Thymus (tissue), 14 donors: ENCODE measurements at places on chromosomes 11 and 22.

GRCh38 chr22:23574877-23575276 is 5.2 kb downstream of the IGLL1 start:
- DNase-seq: no peak

- no peak for DNase-seq
Measured at GRCh38 chr11:119982517-119983239, 155.2 kb downstream of the TRIM29 start.

GRCh38 chr11:103547024-103547423 is 437.8 kb downstream of the DYNC2H1 start:
- no peak for DNase-seq

GRCh38 chr11:11580841-11581411 is 40.9 kb downstream of the GALNT18 start:
- no peak for DNase-seq

- DNase-seq: no peak
Measured at GRCh38 chr11:83069441-83070043, 2.2 kb downstream of the RAB30 start.

DNA sequence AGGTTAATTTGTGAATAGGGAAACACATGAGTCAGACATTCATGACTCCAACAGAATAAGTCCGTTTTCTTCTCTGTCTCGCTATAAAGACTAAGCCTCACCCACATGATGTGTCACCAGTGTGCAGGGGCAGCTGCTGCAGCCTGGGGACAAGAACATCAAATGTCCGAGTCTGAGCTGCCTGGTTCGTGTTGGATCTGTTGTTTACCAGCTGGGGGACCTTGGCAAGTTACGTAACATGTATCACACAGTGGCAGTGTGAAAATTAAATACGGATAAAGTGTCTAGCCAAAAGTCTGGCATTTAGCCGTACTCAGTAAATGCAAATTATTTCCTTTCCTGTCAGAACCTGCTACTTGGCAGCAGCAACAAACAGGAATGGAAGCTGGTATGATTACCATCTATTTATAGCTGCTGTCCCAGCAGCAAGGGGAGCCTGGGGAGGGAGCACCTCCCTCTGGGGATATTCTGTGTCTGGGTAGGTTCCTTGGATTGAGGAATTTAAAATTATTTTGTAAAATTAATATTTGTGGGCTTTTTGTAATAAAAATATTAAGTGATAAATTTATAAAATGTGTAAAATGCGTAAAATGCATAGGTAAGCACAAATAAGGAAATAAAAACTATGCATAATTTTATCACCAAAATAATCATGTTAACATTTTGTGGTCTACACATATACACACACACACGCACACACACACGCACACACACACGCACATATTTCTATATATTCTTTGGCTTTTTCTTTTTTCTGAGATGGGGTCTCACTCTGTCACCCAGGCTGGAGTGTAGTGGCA is 1.3 kb upstream of the CLDN25 start:
- DNase-seq: no peak

DNA sequence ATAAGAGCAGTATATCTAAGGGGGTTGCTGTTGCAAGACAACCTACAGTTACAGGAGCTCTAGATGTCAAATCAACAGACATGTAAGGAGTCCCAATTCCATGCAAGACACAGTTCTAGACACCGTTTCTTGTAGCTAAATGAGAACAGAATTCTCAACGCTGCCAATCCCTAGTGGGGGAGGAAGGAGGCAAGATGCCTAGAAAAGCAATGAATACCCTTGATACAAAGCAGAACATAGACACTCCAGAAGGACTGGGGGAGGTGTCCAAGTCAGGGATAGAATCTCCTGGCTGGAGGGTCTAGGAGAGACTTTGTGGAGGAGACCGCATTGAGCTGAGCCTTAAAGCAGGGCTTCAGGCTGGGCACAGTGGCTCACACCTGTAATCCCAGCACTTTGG is 280.2 kb downstream of the BUD13 start:
- no peak for DNase-seq

DNA sequence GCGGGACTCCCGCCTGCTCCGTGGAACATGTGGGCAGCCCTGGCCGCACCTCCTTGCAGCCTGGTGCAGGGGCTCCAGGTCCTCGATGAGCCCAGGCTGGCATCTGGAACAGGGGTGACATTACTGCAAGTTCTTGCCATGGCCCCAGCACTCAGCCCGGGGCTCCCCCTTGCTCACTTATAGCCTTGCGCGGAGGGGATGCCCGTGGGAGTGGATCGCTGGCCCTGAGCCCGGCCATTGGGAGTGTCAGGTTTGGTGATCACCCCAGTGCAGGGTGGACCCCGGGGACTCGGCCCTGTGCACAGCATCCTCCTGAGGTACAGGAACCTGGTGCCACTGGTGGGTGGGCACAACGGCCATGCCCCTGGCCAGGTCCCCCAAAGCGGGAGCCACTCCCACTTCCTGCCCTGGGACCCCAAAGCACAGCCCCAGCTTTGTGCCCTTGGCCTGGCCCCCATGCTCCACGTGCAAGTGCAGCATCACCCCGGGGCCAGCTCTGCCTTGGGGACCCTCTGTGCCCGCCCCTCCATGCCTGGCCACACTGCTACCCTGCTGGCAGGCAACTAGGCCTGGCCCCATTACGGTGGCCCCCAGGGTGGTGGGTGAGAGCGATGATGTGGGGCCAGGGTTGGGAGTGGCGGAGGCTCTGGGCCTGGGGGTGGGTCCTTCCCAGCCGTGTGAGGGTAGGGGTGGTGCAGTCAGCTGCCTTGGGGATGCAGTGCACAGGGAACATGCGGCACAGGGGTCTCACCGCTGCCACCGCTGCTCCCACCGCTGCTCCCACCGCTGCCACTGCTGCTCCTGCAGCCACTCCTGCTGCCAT is 439.8 kb downstream of the TBC1D22A start:
- no peak for DNase-seq

DNA sequence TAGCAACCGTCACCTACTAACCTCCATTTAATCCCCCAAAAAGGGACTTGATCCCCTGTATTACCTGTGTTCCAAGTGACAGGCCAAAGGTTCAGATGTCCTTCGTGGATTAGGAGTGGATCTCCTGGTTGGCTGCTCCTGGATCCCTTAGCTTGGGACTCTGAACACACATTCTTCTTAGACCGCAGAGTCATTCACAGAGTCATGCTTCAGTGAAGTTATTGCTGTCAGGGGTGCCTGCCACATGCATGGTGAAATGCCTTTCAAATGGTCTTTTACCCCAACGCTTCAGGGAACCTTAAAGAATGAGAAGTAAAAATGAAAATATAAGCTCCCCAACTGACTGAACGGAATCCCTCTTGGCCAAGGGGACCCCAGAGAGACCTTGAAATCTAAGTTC is 49.1 kb downstream of the ADAMTS8 start:
- no peak for DNase-seq

GRCh38 chr11:125088123-125088522 is 23.3 kb downstream of the TMEM218 start:
- no peak for DNase-seq

DNA sequence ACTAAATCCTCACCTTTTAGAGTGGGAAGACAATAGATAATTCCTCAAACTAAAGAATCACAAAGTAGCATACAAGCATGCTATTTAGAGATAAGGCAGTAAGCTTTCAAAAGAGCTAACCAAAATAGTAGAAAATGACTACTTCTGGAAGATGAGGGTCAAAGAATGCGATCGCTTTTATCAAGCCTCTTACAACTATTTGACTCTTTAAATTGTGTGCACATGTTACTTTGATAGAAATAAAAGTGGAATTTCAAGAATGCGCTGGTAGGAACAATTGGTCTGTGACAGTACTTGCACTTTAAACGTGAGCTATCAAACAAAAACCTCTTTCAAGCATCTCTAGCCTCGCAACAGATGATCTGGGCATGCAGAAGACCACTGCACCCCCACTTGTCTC is 97.3 kb downstream of the COMMD9 start:
- DNase-seq: no peak

DNA sequence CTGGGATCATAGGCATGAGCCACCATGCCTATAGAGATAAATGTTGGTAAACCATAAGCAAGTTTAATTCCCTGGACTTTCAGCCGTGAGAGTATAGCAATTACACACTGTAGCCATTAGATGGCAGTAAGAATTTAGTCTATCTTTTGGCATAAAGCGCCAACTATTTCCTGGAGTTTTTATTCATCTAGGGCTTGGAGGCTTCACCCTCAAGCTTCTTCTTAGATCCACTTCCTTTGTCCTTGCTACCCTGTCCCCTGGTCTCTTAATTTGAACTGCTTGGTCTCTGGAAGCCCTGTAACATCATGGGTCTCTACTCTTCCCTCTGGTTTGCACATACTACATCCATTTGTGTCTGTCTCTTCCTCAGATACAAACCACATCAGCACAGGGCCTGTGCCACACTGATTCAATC is 38.2 kb downstream of the OR10A6 start:
- peak; percentile 41 for DNase-seq

DNA sequence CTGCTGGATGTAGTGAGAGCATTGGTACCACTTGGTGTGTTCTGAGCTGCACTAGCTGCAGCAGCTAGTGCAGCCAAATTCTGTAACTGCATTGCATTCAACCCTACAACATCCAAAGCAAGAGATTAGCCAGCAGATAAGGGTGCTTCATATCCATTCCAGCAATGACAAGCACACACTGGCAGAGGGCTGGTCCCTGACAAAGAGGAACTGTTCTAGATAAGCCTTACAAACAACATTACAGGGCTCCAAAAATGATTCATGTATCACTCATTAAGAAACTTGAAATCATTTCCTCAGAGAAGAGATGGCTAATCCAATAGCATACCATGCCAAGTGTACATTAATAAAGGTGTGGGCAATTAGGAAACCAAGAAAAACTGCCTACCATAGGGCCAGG is 28.4 kb upstream of the RAPSN start:
- no peak for DNase-seq

GRCh38 chr11:44269369-44270351 is 40.3 kb downstream of the ALX4 start:
- DNase-seq: no peak

DNA sequence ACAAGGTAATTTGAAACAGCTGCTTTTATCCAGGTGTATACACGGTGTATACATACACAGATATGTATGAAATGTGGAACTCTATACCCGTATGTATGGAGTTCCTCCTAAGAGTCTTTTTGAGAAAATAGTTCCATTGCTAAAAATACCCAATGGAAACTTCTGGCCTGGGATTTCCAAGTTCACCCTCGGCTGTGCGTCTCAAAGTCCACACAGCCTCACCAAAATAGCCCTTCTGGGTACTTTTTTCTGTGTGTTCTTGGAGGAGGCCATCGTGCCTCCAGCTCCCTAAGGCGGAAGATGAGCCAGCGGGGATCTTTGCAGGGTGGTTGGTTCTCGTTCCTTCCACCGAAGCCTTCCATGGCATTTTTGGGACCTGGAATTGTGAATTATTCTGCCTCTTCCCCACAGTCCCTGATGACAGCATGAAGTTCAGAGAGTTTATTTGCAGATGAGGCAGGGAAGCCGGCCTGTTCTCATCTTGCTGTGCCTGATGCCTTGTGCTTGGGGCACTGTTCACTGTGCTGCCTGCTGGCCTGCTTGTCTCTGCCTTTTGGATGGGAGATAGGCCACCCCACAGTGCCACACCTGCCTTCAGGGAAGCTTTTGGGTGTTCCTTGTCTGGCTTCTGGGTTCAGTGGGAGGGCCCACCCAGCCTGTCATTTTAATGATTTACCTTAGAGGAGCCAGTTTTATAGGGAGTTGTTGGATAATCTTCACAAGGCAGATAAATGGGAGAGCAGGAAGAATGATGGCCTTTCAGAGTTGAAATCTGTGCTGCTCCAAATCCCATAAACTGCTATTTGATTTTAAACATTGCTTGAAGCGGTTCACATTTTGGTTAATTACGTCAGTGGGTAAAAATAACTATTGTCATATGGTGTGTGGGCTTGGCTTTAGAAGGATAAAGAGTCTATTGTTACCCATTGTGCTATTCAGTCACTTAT is 112.7 kb upstream of the OR4B1 start:
- no peak for DNase-seq

- DNase-seq: no peak
Measured at GRCh38 chr11:41316751-41317150, 142.7 kb downstream of the LRRC4C start.

DNA sequence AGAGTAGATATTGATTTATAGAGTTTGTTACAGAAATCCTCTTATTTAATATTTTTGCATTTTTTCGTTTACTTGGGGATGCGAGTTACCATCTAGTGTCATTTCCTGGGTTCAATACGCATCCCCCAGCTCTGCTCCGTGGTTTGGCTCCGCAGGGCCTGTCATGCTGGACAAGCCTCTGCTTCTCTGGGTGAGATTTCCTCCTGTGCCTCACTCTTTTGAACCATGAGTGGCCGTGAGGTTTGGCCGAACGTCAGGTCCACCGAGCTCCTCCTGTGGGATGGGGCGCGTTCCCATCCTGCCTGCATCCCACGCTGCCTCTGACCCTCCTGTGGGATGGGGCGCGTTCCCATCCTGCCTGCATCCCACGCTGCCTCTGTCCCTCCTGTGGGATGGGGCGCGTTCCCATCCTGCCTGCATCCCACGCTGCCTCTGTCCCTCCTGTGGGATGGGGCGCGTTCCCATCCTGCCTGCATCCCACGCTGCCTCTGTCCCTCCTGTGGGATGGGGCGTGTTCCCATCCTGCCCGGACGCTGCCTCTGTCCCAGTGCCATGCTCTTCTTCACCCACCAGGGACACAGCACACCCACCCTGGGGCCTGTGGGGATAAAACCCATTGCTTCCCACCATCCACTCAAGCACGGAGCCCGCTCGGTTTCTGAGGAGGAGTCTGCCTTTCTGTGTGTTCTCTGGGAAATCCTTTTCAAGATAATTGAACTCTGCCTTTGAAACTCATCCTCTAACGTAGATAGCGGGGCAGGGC is 506.8 kb downstream of the BRD1 start:
- DNase-seq: no peak

DNA sequence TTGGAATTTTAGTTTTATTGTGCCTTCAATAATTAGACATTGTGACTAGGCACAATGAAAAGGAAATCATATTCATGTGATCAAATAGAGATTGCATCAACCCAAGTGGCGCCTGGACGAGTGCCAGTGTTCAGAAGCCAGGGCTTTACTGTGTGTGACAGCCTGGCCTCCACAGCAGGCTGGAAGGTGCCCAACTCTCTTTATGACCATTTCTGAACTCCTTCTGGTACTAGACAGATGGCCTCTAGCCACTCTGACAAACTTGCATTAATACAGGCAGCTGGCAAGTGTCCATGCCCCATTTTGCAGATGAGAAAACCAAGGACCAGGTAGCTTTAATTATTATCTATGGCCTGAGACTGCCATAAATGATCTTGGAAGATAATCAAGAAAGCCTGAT is 8.3 kb upstream of the POU2AF1 start:
- no peak for DNase-seq

- DNase-seq: no peak
Measured at GRCh38 chr22:22086501-22087158, 104.0 kb upstream of the TOP3B start.

DNA sequence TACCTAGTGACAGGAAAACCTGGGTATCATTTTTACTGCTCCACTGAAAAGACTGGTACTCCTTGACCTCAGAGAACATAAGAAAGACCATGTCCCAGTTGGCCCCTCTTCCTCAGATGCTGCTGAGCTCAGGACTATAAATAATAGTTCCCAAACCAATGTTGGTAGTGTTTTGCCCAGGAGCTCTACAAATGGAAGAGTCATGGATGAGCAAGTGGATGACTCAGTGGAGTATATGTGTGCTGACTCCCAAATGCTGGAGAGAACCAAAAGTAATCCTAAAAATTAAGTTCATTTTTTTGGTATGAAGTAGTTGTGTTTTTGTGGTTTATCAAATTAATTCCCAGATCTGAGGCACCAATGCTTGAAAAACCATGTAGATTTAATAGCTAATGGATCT is 482.0 kb downstream of the KCNA4 start:
- DNase-seq: no peak
